Activated CD4-positive, alpha-beta T cell treated with anti-CD3 and anti-CD28 coated beads for 1 hour (primary cell): ENCODE measurements at places on chromosomes 6 and 20.

DNA sequence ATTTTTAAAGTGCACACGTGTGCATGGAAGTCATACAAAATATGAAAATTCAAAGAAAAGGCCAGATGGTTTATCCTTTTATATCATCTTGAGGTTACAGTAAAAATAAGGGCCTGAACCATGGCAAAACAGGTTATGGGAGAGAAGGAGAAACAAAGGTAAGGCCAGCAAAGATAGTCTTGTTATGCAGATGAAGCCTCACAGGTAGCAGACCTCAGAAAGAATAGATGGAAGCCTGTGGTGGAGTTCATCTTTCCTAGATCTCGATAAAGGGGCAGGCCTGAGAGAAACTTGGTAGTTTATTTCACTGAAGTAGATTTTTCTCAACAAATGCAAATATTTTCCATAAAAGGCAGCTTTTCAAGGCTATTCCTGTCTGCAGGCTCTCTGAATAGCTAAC is 693.8 kb downstream of the KHDRBS2 start:
- DNase-seq = no peak

DNA sequence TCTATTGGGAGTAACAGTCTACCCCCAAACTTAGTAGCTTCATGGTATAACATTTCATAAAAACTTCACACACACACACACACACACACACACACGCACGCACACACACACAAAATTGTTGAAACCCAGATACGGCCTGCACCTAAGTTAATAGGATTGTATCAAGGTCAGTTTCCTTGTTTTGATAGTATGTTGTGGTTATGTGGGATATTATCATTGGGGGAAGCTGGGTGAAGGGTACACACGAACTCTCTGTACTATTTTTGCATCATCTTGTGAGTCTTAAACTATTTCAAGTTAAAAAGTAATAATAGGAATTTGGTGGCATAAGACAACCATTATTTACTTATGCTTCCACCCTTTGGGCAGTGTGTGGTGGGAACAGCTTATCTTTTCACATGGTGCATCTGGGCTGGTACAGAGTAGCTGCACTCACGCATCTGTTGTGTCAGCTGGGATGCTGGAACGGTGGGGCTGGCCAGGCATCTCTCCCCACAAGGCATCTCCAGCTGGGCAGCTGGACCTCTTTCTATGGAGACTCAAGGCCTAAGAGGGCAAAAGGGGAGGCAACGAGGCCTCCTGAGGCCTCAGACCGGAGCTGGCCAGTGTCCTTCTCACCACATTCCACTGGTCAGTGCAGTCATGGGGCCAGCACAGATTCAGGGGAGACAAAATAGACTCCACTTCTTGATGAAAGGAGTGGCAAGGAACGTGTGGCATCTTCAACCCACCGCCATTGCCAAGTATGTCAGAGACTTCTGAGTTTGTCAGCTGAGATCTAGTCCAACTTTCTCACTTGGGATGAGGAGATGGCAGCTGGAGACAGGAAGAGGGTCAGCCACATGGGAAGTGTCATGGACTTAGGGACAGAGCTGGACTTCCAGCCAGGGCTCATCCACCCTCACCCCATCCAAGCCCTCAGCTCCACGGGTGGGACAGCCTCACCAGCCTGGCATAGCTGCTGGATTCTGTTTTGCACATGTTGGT is 20.5 kb upstream of the IP6K3 start:
- DNase-seq = no peak

DNA sequence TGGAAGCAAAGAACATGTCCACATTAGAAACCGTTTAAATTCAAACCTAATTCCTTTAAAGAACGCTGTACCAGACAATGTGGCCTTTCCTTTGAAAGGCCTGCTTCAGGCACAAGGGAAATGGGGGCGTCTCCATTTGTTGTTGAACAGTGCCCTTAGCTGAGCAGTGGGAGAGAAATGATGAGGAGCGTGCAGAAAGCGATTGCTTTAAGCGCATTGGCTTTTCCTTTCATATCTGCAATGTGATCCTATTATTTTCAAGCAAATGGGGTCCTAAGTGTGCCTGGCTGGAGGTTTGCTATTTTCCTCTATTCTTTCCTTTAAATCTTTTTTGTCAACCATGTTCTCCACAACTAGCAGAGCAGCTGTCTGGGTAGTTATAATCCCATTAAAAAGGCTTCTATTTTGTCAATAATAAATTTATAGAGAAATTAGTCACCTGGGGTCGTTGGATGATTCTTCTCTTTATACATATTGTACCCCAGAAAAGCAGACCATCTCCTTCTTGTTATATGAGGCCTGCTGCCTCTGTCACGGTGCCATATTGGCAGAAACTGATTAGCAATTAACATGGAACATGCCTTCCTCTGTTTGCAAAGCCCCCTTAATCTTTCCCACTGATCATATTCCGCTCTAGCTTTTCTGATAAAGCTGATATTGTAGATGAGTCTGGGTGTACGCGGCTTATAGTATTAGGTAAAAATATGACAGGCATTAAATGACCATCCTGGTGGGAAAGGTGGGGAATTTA is 151.1 kb upstream of the JAG1 start:
- DNase-seq = no peak

- DNase-seq = no peak
Measured at GRCh38 chr6:167569879-167570278, 245.0 kb downstream of the TTLL2 start.
